Stimulated activated CD8-positive, alpha-beta memory T cell treated with anti-CD3 and anti-CD28 coated beads, Interleukin-15, amount 100 ng/mL, for 24 hours (primary cell): ENCODE measurements at places on chromosomes 3 and 15.

DNA sequence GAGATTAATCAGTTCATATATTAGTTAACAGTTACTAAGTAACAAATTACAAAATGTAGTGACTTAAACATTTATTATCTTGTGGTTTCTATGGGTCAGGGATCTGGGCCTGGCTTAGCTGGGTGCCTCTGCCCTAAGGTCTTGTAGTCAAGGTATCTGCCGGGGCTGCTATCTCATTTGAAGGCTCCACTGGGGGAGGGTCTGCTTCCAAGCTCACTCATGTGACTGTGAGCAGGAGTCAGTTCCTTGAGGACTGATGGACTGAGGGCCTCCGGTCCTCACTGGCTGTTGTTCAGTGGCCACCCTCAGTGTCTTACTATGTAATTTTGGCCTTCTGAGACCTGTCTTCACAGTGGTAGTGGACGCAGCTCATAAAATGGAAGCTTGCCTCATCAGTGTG, 135.9 kb upstream of the PLXNA1 start:
- DNase-seq: no peak

- DNase-seq: no peak
These were observed 75.8 kb upstream of the ACAN start for GRCh38 chr15:88727439-88727838.

DNA sequence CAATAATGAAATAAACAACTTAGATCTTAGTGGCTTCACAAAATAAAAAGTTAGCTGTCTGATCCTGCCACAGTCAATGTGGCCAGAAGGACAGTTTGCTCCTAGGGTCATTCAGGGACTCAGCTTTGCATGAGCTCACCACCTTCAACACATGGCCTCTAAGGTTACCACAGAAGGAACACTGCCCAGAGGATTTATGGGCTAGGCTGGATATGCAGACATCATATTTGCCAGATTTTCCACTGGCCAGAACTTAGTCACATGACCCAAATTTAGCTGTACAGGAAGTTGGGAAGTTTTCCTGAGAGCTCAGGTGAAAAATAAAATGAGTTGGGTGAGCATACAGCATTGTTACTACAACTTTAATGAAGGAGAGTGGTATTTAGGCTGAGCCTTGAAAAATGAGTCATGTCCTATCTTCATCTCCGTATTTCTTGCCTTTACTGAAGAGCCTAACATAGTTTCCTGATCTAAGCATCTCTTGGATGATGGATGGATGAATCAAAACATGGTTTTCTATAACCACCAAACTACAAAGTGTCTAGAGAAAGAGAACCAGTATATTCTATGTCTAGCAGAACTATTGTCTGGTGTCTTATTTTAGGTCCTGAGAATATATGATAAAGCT, 54.9 kb upstream of the TMEM108 start:
- DNase-seq: no peak

DNA sequence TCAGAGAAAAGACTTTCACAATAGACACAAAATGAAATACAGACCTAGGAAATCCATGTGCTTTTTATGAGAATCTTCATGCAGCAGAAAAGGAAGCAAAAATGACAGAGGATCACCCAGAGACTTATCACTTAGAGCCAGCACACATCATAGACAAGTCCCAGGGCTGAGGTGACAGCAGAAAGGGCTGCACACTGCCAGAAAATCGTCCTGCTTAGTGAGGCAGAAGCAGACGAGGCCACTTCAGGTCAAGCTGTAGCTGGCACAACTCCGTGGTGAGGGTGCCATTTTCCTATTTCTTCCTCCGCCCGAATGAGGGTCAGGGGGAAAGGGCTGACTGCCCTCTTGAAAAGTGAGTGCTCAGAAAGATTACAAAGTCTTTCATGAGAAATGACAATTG, 95.9 kb upstream of the TNIK start:
- DNase-seq: no peak

DNA sequence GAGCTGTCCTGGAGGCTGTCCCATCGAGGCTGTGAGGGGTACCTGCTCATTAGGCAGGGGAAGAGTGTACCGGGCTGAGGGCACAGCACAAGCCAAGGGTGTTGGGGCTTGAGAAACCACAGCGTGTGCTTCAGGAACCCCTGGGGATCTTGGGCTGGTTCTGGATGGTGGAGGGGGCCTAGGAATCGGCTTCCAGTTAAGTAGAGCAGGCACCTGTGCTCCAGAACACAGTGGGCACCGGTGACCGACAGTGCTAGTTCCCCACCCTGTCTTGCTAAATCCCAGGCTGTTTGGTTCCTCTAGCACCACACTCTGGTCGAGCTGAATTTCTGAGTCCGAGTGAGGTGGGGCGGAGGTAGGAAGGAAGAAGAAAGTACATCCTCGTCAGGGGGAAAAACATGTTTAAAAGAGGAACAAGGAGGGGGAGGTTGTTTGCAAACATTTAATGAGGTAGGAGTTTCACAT, 29.1 kb downstream of the SLC6A6 start:
- DNase-seq: no peak

GRCh38 chr3:185728630-185729336, 96.1 kb downstream of the IGF2BP2 start:
- DNase-seq: no peak

- DNase-seq: no peak
These were observed 122.2 kb downstream of the ANXA2 start for GRCh38 chr15:60275624-60276023.

DNA sequence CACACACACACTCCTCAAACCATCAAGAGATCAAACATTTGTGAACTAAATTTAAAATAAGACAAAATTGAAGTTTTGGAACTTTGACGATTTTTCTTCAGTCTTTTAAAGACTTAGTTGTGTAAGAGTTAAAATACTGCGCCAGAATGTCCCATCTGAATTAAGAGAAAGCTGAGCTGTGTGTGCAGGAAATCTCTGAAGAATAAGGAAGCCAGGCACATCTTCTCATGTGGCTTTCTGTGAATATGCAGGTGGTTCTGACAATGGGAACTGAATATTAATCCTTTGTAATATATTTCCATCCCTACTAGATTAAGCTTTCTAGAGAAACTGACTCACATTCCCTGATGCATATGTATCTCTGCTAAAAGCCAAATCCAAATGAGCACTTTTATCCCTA, 60.1 kb upstream of the ICE2 start:
- DNase-seq: no peak

DNA sequence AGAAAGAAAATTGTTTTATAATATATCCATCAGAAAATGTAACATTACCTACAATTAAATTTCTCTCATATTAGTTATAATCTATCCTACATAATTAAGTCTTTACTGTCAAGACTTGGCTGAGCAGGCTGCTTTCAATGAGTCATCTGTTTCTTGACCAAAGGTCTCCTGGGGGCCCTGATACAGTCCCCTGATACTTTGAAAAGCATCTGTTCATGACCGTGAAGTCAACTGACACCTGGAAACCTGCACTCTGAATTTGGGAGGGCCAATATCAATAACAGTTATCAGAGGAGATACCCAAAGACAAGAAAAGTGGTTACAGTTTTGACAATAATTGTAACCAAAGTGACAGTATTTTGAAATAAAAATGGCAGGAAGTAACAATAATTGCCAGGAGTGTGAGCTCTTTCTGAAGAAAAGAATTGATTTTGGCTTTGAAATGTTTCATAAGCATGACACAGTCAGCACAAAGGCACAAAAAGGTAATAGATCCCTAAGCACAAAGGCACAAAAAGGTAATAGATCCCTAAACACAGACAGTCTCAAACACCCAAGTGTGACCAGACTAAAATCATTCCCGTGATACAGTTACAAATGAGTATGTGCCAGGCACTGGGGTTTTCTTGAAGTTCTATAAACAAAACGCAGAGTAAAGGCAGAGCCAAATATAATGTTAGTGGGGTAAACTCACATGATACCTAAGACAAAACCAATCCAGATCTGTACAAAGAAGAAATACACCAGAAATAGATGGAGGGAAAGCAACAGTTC, 260.7 kb downstream of the PLOD2 start:
- no peak for DNase-seq

GRCh38 chr3:37861620-37862041, at the start of gene CTDSPL:
Gene CTDSPL (plus strand): TSS chr3:37861880. CDS start chr3:37862200, 320 bp downstream.
- no peak for DNase-seq

DNA sequence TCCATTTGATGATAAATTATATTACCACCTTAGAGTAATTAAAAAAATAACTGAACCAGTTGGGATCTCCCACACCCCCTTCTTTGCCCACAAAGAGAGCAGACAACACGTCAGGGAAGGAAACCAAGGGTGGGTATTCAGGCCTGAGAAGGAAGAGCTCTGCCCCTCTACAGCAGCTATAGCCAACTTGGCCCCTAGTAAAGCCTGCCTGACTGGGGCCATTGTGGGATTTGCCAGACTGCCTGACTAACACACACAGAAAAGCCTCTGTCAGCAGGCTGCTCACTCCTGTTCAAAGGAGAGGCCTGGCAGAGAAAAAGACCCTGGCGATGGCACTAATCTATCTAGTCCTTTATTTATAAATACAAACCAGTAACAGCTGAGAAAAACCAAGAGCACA, 41.4 kb downstream of the ATP8B4 start:
- no peak for DNase-seq

GRCh38 chr3:187629711-187630110, 40.5 kb downstream of the SST start:
- no peak for DNase-seq

- DNase-seq: no peak
These were observed 984 bp downstream of the PLSCR4 start for GRCh38 chr3:146249921-146250320.

DNA sequence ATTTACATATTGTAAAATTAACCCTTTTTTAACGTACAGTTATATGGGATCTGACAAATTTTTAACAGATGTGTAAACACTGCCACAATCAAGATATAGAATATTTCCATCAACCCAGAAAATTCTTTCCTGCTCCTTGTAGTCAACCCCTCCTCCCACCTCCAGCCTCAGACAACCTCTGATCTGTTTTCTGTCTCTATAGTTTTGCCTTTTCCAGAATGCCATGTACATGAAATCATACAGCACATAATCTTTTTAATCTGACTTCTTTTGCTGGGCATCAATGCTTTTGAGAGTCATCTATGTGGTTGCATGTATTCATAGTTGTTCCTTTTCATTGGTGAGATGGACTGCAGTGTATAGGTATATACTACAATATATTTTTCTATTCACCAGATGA, 153.0 kb downstream of the SMAD6 start:
- no peak for DNase-seq

DNA sequence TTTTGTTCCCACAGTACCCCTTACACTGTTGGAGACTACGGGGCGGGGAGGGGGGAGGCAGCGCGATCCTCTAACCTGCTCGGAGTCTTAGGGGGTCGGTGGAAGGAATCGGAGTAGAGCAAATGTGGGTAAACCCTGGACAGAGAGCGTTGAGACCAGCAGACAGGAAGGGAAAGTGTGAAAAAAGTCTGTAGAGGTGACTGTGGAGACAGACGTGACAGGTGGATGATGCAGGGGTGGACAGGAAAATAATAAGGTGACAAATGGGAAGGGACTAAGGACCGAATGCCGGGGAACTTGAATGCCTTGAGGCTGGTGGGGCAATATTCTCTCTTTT, 424 bp downstream of the EAF2 start:
- no peak for DNase-seq

- no peak for DNase-seq
These were observed 47.0 kb downstream of the OXNAD1 start for GRCh38 chr3:16311960-16312451.

DNA sequence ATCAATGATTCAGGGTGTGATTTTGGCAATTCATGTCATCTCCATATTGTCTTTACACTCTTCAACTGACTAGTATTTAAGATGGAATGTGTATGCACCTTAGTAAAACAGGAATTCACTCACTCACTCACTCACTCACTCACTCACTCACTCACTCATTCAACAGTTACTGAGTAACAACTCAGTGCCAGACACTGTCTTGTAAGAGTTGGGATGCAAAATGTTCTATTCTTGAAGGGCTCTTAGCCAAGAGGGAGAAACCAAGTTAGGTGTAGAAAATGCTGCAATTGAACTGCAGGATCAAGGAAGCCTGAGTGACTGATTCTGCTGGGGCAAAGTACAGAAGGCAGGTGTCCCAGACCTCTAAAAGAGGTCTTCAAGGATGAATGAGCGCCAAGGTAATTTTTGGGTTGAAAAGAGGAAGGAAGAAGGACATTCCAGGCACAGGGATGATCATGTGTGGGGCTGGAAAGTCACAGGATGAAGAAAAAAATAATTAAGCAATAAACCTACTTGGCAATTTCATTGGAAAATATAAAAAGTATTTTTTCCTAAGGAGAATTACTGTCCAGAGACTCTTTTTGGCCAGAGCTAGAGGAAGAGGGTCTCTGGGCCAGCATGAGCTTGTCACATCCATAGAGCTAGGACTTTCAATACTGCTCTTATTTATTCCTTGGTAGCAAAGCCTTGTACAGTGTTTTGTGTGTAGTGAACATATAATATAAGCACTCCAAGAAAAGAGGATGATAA, 58.9 kb upstream of the ETV5 start:
- no peak for DNase-seq

GRCh38 chr3:162845918-162846317, 1349.3 kb downstream of the OTOL1 start:
- no peak for DNase-seq

GRCh38 chr15:29094711-29095110, 174.9 kb downstream of the NSMCE3 start:
- no peak for DNase-seq

- no peak for DNase-seq
These were observed 119.3 kb downstream of the SMAD6 start for GRCh38 chr15:66821307-66821706.

- DNase-seq: no peak
These were observed 1153.6 kb downstream of the TUSC7 start for GRCh38 chr3:117863146-117863545.

DNA sequence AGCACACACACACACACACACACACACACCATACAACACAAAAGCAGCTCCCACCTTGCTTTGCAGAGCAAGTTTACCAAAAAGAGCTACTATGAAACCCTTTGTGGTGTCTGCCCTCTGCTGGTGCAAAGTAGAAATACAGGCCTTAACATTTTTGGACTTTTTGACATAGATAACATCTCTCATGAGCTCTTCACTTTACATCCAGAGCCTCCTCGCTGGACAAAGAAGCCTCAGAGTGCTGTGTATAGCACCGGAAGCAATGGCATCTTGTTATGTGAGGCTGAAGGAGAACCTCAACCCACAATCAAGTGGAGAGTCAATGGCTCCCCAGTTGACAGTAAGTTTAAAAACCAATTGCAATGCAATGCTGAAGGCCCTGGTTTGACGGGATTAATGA, 157.9 kb downstream of the CHL1 start:
- no peak for DNase-seq
